Fibroblast of skin of right biceps (primary cell): ENCODE measurements at places on chromosomes 1 and 21.

DNA sequence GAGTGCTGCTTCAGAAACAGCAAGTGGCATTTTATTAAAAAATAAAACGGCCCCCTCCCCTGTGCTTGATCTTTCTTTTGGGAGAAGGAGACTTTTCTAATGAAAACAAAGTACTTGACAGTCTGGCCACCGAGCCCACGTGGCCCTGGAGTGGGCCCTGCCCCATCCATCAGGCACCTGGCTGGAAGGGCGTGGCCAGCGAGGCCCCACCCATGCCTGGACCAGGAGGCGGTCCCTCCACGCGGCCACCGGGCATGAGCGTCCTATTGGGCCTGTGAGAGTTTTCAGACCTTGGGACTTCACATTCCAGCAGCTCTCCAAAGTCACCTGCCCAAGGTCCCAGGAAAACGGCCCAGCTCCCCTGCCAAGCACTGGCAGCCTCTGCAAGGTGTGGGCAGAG, 144.7 kb downstream of the CASZ1 start:
- no peak for DNase-seq

DNA sequence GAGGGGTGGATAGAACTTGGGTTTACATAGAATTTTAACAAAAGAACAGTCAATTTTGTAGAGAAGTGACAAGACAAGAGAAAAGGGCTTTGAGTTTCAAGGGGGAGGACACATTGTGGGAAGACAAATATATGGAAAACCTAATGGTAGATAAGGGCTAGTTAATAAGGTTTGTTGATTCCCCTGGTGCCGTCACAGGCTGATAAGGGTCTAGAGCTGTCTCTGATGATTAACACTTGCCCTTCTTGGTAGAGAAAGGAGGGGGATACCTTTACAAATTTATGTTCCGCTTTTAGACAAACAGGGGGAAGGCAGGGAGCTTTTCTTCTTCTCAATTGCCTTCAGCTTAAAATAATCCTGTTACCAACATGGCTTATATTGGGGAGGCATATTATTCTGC, 124.3 kb downstream of the ETS2 start:
- DNase-seq = no peak

- DNase-seq = no peak
These were observed 9.0 kb upstream of the KCTD3 start for GRCh38 chr1:215557992-215558626.

GRCh38 chr1:228064741-228065542, 17.6 kb upstream of the ARF1 start:
- no peak for DNase-seq

DNA sequence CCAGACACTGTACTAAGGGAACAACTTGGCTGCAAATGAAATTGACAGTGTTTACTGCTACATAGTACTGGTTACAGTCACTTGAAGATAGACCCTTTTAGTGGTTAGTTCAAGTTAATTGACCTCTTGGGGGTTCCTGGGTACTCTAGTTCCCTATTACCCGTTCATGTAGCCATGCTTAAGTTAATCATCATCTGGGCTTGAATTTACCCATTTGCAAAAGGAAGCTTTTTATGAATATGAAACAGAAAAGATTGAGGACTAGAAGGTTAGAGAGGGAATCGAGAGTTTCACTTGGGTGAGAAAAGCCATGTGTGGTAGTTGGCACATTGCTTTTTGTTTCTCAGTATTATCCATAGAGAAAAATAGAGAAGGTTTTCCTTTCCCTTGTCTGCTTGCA, 2.7 kb downstream of the MIA3 start:
- no peak for DNase-seq

GRCh38 chr1:214124281-214124805, 136.6 kb downstream of the PROX1 start:
- DNase-seq = peak; percentile 14

- DNase-seq = no peak
These were observed 3.0 kb downstream of the PDXK start for GRCh38 chr21:43721939-43722338.

- DNase-seq = no peak
These were observed 161.4 kb downstream of the MAGI3 start for GRCh38 chr1:113551728-113552127.

DNA sequence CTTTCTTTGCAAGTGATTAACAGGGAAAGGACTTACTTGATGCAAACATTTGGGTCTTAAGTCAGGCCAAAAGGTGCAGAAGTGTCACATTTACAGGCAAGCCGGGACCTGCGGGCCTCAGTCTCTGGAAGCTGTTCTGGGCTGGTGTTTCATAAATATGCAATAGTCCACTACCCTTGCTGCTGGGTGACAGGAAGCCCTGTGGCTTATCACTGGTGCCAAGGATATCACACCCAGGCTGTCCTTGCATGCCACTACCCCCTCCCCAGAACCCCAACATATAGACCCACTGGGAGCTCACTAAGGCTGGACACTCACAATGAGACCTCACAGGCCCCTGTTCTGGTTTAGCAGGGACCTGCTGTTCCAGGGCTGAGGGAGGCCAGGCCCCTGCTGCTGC, 3.4 kb upstream of the LEFTY2 start:
- DNase-seq = no peak

DNA sequence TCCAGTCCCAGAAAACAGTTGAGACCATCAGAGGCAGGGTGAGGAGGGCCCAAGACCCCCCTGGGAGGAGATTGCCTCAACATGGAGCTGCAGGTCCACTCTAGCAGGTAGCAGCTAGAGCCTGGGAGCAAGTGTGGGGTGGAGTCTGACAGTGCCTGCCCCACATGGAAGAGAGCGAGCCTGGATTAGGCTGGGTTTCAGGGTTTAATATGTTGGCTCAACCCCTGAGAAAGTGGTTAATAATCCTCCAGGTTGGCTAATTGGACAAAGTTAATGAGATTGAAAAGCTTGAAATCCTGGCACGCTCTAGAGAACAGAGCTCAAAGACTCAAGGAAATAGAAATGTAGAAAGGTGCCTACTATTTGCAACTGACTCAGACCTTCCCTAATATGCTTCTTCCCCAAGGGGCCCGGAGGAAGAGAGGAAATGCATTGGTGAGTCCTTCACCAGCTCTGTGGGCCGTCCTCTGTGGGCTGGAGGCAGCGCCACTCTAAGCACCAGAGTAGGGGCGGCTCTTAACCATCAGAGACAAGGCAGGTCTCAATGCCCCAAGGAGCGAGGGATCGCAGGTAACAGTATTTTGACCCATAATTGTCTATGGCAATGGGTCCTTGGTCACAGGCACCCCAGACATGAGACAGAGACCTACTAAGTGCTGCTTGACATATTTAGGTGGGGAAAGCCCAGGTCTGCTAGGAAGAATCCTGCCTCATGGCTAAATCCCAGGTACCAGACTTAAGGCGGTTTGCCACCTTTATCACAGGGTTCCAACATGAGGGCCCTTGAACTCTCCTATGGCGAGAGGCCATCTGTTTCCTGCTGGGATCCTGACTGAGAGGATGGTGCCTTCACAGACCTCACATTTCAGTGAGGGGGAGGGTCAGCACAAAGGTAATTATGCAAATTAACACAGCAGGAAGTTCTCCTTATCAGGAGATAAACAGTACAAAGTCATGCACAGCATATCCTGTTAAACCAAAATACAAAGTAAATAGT, 33.8 kb downstream of the RSPH1 start:
- no peak for DNase-seq

- no peak for DNase-seq
These were observed 10.2 kb downstream of the FLG2 start for GRCh38 chr1:152349611-152350010.

DNA sequence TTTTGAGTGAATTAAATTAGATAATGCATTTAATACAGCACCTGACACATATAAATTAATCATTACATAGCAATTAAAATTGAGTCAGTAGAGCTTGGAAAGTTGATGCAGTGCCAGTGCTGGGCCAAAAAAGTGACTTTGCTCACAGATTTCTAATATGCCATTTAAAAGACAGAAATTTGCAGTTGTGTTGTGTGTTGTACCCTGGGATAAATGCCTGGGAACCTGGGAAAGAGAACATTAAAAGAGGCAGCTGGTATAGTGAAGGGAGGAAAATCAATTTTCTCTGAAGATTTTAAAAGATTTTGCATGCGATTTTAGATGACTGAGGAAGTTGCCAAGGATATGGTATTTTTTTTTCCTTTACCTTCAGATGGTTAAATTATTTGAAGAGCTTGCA, 10.9 kb upstream of the CFH start:
- no peak for DNase-seq

DNA sequence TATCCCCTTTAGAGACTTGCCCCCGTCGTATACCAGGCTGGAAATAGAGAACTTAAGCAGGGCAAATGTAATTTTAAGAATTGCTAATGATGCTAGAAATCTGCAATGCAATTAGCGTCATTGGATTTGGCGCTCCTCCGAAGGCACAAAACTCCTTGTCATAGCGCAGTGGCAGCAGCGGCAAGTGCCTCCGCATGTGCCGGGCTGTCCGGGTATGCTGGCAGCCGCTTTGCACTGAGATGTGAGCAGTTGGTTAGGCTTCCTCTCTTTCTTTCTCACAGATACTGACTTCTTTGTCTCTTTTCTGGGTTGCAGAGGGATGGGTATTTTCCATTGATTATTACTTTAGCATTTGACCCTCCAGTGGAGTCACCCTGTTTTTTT, 193.4 kb upstream of the LMO4 start:
- no peak for DNase-seq

DNA sequence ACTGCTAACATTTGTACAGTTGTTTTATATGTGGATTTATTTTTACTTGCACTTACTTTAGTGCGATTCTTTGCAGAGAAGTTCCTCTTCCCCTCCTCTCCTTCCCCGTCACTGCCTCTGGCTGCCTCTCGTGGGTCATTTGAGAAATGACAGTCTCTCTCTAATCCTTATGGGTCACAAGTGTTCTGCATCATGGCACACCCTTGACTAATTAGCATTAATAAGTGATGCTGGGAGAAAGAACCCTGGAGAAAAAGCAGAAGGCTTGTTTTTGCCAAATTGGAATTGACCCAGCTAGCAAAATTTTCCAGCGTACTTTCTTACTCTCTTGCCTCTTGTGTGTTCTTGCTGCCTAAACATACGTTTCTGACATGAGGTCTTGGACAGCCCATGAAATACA, 301.2 kb downstream of the DUSP10 start:
- DNase-seq = peak; percentile 35

GRCh38 chr1:45097944-45098343, 85.9 kb downstream of the UROD start:
- DNase-seq = peak; percentile 3

- no peak for DNase-seq
These were observed 45.1 kb downstream of the TRPM2 start for GRCh38 chr21:44398499-44398898.

GRCh38 chr1:181117648-181118449, 29.3 kb downstream of the IER5 start:
- DNase-seq = no peak

- no peak for DNase-seq
These were observed 132.4 kb upstream of the TMEM51 start for GRCh38 chr1:15020943-15021745.

- DNase-seq = no peak
These were observed 102.3 kb downstream of the PDE4B start for GRCh38 chr1:65894738-65895605.

GRCh38 chr21:44778499-44778911, 23.1 kb downstream of the UBE2G2 start:
- DNase-seq = no peak

DNA sequence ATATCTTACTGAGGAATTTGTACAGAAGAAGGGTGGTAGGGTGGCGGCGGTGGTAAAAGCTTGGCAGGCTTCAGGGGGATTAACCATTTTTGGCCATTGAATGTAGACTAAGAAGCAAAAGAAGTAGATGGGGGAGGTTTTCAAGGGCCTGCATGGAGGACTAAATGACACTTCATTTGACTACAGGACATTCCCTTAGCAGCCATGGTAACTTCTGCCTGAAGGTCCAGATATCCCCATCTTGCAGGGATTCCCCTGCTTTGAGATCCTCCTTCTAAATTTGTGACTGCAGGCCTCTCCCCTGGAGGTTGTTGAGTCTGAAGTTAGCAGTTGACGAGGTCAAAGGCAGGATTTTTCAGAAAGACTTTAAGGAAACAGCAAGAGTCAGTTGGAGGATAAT, 4.8 kb downstream of the VASH2 start:
- DNase-seq = no peak

- DNase-seq = peak; percentile 80
These were observed 147.9 kb downstream of the GREM2 start for GRCh38 chr1:240464099-240464498.

DNA sequence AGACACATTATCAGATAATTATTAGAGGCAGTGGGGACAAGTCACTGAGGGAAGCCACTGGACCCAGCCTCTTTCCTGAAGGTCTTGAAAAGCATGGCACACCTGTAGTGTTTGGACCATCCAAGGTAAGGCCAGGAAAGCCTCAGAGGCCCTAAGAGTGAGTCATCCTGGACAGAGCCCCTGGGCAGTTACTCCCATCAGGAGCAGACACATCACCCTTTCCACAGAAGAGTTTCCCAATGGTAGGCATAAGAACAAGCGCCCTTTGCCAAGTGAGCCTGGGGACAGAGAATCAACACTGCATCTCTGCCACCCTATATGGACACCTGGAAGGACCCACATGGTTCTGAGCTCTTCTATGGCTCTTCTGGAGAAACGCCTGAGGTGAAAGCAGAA, 136.0 kb downstream of the PLXNA2 start:
- no peak for DNase-seq

DNA sequence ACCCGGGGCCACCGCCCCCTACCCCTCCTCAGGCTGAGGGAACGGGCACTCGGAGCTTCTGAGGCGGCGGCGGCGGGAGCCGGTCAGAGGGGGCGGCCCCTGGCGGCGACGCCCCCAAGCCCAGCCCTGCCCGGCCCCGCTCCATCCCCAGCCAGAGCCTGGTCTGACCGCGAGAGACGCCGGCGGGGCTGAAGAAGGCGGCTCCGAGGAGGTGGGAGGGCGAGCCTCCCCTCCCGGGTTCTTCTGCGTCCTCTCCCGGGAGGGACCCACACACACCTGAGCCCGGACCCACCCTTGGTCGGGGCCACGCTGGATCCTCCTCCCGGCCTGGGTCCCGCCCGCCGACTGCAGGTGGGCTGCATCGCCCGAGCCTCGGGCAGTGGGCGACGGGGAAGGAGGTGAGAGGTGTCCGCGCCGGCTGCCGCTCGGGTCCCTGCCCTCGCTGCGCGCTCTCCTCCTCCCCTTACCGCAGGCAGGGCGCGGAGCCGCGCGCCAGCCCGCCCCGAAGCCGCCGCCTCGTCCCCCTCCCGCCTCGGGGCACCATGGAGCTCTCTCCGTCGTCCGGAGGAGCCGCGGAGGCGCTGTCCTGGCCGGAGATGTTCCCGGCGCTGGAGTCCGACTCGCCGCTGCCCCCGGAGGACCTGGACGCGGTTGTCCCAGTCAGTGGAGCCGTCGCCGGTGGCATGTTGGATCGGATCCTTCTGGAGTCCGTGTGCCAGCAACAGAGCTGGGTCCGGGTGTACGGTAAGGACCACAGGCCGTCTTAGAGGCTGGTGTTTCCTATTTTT, at the start of gene RASAL2:
RASAL2 (plus strand) TSS at position 154 of the 788 bp plus-strand sequence; CDS start at position 543, 389 bp downstream.
- peak; percentile 60 for DNase-seq
